NCI-H774 (cell line): ENCODE measurements at places on chromosomes 4 and X.
A peak's percentile ranks its signal among the peaks of the same experiment; 100 is the strongest.

GRCh38 chr4:143287572-143287923 is 49.1 kb upstream of the GAB1 start:
- DNase-seq, result no peak

- DNase-seq, result no peak
Observed at GRCh38 chr4:174860588-174860987, 31.5 kb upstream of the GLRA3 start.

DNA sequence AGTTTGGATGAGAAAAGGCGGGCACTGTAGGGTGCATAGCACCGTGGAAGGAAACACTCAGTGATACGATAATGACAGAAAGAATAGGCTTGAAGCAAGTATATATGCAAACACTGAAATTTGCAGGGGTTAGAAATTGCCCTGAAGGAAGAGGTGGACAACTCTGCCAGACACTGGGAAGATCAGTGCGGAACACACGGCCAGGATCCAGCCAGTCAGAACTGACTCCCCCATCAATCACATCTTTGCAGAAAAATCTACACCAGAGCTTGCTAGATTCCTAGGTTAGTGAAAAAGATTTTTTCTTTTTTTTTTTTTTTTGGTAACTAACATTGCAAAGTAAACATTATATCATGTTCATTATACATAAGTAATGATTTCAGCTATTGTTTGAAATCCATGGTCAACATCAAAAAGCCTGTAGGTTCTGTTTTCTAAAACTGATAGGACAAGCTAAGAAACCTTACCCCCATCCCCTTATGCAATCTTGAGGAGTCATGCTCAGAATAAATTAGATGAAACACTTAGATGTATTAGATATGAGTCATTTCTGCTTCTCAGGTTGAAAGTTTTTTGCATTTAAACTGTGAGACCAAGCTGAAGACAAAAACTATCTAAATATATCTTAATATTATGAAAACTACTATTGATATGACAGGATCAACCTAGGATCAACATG is 38.9 kb downstream of the TRIML1 start:
- no peak for DNase-seq

DNA sequence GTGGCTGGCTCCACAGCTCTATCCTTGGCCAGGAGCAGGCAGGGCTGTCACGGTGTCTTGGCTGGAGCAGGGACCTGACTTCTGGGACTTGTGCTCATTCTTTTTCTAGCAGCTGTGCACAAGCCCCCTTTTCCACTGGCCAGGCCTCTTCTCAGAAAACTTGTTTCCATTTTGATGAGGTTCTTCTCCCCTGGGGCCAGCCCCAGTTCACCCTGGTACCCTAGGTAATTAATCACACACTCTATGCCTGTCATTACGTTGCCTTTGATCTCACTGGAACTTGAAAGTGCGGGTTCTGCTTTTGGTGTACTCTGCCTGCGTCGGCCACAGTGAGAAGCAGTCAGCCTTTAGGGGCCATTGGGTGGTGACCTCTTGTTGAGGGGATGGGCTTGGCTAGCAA is 26.6 kb downstream of the DRD5 start:
- no peak for DNase-seq

DNA sequence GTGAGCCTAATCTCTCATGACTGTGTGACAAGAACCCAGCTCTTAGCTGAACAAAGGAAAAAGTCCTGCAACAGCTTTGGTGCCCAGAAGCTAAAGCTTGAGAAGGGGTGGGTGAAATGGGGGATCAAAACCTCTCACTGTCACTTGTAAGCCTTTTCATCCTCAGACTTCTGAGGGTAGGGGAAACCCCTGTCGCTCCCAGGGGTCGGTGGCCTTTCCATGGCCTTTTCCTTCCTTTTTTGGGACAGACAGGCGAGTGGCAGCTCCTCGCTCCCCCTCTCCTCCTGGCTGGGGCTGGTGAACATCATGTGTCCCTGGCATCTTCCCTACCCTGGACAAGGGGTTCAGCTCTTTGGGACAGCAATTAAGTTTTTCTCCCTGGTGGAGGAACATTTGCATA is 78.2 kb downstream of the FAM47A start:
- DNase-seq, result no peak

- no peak for DNase-seq
Observed at GRCh38 chr4:183738081-183738673, 79.1 kb downstream of the TRAPPC11 start.

DNA sequence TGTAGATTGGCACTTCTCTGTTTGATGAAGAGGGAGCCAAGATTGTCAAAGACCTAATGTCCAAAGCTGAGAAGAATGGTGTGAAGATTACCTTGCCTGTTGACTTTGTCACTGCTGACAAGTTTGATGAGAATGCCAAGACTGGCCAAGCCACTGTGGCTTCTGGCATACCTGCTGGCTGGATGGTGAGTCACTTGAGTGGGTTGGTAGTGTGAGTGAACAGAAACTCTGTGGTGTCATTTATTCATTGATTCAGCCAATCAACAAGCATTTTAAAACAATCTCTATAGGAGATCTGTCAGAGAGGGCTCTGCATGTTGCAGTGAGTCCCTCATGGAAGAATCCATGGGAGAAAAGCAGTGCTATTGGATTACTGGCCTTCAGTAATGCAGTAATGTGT is 16.3 kb downstream of the TAF9B start:
- no peak for DNase-seq

DNA sequence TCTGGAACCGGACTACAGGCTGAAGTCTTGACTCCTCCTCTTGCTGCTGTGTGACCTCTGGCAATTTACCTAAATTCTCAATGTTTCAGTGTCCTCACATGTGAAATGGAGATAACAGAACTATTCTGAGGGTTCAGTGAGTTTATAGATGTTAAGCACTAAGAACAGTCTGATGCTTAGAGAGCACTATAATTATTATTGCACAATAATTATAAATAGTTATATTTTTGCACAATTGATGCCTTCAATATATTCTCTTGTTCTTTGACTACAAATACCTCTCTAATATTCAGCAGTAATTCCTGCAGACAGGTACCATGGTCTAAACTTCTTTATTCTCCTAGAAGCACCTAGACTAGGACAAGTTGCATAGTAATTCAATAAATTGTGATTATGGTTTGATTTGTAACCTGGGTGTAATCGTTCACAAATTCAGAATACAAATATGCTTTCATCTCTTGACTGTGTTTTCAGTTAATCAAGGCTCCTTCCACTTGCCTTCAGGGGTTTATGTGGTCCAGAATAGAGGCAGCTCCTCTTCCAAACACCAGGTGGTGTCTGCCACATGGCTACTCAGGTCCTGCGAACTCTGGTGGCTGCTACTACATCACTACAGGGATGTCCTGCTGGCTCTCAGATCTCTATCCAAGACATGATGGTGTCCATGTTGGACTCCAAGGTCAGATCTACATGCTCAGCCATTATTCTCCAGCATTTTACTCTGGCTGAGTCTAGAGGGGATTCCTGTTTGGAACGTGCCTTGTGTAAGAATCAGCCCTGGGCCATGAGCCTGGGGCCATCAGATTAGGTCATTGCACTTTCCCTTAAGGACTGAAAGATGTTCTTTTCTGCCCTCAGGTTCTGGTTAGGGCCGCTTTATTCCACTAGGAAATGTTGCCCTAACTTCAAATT is 103.4 kb downstream of the QRFPR start:
- no peak for DNase-seq

DNA sequence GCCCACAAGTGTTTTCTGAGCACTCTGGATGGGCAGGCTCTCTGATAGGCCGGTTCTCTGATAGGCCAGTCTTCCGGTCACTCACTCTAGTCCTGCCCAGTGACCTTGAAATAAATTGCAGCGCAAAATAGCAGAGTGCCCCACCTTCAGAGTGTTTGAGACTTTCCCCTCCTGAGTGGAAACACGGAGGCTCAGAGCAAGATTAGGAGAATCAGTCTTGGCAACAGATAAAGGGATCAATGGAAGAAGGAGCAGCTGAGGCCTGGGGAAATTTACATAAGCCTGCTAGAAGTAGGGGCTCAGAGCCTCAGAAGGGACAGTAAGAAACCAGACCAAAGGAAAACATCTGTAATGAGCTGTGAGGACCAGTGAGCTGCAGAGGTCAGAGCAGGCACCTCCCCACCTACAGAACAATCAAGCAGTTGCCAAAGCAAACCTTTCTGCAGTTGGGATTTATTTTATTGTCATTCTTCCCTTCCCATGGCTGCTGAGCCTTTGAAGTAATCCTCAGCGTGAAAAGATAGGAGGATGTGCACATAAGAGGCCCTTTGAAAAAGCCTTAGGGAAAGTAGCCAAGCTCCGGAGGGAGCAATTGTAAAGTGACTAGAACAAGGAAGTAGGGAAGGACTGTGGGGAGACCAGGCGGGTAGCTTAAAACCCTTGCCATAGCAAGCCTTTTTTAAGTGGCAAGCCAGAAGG is 89.1 kb upstream of the TSPAN5 start:
- no peak for DNase-seq

DNA sequence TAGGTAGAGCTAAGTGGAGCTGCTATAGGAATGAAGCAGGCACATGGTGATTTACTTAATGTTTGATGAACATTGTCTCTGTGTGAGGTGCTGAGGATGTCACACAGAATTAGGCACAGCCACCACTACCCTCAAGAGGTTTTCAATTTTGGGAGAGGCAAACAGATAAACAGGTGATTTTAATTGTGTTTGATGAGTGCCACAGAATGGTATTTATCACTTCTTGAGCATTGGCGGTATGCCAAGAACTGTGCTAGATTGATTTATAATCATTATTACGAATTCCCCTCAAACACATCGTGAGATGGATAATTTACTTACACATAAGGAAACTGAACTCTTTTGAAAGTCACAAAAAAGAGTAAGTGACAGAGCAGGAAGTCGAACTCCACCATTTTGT is 74.8 kb downstream of the FREM3 start:
- DNase-seq, result no peak

GRCh38 chr4:155878611-155879010 is 12.5 kb upstream of the ASIC5 start:
- no peak for DNase-seq

- DNase-seq, result no peak
Observed at GRCh38 chrX:48794911-48795515, 6.9 kb upstream of the HDAC6 start.

DNA sequence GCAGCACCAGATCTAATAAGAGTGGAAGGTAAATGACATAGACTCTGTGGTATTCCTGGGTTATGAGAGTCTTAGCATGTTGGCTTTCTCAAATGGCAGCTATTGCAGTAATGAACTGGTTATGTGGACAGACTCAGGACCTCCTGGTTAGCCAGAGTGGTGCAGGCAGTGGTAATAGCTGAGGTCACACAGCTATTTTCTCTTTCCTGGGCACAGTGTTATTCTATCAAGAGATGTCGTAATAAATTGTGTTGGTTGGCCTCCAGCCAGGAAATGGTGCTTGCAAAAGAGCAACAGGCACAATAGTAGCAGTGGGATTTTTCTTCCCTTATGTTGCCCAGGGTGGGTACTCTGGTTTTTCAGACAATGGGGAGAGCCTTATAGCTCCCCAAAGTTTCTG is 279.2 kb upstream of the FGF16 start:
- no peak for DNase-seq

DNA sequence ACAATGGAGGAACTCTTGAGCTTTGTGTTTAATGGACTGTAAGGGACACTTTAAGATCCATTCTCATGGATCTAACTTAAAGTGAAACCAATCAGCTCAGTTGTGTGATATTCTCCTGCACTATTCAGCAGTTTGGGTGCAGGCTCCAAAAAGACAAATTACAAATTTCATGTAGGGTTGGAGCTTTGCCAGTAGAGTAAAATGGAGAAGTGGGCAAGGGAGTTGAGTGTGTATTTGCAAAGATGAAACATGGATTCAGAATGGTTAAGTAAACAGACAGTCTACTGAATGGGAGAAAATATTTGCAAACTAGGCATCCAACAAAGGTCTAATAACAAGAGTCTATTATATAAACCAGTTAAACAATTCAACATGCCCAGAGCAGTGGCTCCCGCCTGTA is 21.2 kb upstream of the MID2 start:
- no peak for DNase-seq

DNA sequence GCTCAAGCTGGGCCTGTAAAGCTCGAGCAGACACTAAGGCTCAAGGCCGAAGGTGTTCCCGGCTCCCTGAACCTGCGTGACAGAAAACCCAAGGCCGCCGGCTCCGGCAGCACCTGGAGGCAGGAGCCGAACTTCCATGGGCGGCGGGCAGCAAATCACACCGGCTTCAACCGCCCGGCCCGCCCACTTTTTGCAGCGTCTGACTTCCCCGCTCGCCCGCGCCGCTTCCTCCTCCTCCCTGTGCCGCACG is 940 bp upstream of the NSD2 start:
- peak; percentile 75 for DNase-seq

- no peak for DNase-seq
Observed at GRCh38 chr4:10239982-10240654, 123.5 kb upstream of the WDR1 start.

DNA sequence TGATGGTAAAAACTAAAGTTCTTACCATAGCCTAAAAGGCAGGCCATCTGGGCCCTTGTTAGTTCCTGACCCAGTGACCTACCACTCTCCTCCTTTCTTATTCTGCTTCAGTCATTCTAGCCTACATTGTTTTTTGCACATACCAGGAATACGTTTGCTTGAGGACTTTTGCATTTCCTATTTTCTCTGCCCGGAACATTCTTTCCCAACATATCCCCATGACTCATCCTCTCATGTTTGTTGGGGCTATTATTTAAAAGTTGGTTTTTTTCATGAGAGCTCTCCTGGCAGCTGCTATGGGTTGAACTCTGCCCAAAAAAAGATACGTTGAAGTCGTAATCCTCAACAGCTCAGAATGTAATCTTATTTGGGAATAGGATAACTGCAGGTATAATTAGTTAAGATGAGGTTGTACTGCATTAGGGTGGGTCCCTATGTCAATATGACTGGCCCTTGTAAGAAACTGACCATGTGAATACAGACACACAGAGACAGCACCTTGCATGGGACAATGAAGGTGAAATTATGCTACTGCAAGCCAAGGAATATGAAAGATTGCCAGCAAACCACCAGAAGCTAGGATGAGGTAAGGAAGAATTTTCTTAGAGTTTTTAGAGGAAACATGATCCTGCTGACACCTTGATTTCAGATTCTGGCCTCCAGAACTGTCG is 138.3 kb upstream of the PDHA2 start:
- DNase-seq, result no peak

DNA sequence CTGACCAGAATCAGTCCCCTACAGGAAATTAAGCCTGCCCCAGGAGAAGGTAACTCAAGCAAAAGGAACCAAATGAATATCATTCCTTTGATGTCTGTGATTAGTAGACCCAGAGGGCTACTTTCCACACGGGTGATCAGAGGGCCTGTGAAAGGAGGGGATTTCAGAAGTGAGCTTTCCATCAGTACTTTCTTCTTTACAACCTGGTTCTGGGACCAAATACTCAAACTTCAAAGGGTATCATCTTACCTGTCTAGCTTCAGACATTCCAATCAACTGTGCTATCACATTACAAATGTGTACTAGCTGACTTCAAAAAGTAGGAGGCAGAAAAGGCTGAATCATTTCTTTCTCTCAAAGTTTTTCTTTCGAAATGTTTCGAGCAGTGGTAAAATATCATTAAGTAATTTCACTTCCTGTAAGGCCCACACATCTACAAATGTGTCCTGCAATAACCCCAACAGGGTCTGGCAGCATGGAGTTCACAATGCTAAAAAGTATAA is 23.9 kb downstream of the ACSL4 start:
- DNase-seq, result no peak
